ENCODE measurements at places on chromosomes 4 and X. TPM values are rescaled to one million over a fixed set of nuclear protein-coding genes. Genes with fewer than 3 reads are reported as not detected.

- DNase-seq = no peak
These were observed 27.2 kb downstream of the TACC3 start for GRCh38 chr4:1748465-1748995.

DNA sequence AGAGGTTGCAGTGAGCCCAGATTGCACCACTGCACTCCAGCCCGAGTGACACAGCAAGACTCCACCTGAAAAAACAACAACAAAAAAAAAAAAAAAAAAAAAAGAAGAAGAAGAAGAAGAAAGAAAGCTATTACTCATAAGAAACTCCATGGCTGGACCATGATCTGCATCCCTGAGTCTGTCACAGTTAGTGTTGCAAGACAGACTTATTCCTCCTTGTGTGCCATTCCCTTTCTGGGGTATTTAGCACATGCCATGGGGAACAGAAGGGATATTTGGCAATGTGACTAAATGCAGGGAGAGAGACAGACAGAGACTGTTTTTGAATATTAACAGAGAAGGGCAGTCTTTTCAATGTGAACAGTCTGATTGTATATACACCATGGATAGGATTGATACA lies 16.7 kb upstream of the PDS5A start:
- no peak for DNase-seq

- DNase-seq = no peak
These were observed 543.1 kb downstream of the GBA3 start for GRCh38 chr4:23235628-23236390.

- DNase-seq = no peak
These were observed 46.0 kb upstream of the MAGED1 start for GRCh38 chrX:51847463-51847862.

DNA sequence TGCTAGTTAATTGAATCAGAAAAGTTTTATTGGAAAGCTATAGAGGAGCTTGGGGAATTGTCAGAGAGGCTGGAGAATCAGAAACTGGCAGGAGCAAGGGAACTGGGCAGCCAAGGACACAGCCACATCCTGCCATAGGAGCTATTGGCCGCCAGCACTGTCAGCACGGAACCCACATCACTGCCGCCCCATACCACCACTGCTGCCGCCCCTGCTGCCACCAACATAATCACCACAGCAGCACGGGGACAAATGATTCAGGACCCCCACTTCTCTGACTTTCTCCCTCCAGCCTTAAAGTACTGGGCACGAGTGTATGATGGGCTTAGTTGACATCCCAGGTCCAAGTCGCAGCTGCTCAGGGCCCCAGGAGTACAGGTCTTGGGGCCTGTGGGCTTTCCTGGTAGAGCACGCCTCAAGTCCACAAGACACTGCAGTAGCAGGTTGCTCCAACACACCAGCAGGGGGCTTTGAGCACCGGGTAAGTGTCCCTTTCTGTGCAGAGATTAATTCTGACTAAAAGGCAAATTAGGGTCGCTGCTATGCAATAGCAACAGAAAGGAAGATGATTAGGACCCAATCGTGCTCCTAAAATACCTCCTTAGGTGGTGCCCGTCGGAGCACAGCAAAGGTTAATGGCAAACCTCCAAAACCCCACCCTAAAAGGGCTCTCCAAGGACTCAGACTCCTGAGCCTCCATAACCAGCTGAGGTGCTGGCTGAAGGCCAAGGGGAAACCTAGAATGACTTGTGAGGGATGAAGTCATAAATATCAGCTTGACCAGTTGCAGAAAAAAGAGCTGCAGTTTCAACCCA lies 6.9 kb downstream of the PJA1 start:
- peak; percentile 56 for DNase-seq

PDZD4 gene
- total RNA-seq = 0.10 TPM

- DNase-seq = no peak
These were observed 38.6 kb upstream of the STX18 start for GRCh38 chr4:4580494-4580893.

RGN gene
- total RNA-seq = 0.35 TPM

DNA sequence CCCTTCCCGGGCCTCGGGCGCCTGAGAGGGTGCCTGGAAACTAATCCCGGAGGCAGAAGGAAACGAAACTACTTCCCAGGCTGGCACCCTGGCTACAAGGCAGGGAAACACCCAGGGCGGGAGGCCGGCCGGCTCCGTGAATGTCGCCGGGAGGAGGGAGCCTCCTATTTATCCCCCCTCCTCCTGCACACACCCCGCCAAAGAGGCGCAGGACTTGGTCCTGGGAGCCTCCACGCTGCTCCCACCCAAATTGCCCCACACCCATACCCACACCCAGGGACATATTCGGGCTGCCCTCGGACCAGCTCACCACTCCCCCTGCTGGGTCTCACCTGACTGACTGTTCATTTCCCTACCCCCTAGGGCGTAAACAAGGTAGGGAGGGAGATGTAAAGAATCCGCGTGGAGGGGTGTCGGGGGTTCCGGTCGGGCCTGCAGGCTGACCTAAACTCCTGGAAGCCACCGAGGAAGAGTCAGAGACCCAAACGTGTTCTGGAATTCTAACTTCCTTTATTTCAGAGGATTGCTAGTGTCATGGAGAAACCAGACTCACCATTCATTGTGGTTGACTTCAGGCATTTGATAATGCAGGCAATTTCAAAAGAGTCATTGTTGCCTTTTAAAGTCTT lies at the start of gene BTC:
Gene BTC, minus strand, starts transcription at position 142 of the 629 bp plus-strand sequence. CDS start 198 bp downstream, outside the sequence.
- no peak for DNase-seq

- no peak for DNase-seq
These were observed 112.2 kb downstream of the IL13RA2 start for GRCh38 chrX:114905251-114905650.

DNA sequence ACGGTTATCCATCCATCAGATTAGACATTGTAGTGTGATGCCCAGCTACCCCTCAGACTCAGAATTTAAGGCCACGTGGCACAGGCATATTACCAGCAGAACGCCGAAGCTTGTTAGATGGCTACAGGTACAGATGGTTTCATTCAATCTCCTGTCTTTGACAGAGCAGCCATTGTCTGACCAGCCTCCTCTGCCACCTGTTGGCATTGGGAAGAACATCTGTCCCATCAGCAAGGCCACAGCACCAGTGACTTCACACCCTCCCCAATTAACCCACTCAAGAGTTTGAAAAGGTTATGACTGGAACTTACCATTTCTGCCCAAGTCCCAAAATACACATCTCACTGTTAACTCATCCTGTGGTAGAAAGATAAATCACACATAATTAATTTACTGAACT lies 22.0 kb upstream of the PHKA2 start:
- no peak for DNase-seq

- DNase-seq = no peak
These were observed 84.3 kb downstream of the PJA1 start for GRCh38 chrX:69080855-69081465.

DNA sequence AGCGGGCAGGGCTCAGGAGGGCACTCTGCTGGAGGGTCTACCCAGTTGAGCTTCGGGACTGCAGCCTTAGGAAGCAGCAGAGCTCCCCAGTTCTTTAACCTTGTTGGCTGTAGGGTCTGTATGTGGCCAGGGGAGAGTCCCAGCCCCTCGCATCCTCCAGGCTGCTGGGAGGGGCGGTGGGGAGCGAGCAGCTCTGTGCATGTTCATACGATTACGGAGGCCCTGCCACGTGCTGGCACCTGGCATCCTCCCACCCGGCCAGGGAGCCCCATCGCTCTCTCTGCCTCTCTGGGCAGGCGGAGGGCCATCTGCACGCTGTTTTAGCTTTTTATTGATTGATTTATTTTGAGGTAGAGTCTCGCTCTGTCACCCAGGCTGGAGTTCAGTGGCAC lies 21.2 kb downstream of the NSG1 start:
- DNase-seq = no peak

GRCh38 chrX:14591976-14592375 lies 62.6 kb downstream of the GLRA2 start:
- DNase-seq = no peak

DNA sequence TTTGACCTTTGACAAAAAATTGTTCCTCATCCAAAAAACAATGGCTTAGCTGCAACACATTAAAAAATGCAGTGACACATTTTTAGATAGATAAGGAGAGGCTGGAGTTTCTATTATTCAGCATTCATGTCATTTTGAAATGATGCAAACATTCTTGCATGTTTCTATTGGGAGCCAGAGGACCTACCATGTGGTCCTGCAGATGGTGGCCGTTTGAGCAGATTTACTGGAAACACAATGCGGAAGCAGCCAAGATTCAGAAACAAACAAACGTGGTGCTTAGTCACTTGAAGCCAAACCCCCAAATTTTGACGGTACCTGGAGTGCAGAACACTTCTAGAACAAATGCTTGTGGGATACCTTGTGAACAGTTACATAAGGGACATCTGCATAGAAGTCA lies 456.7 kb downstream of the PCDH18 start:
- no peak for DNase-seq

PYURF gene
- 76.5 TPM for total RNA-seq

DNA sequence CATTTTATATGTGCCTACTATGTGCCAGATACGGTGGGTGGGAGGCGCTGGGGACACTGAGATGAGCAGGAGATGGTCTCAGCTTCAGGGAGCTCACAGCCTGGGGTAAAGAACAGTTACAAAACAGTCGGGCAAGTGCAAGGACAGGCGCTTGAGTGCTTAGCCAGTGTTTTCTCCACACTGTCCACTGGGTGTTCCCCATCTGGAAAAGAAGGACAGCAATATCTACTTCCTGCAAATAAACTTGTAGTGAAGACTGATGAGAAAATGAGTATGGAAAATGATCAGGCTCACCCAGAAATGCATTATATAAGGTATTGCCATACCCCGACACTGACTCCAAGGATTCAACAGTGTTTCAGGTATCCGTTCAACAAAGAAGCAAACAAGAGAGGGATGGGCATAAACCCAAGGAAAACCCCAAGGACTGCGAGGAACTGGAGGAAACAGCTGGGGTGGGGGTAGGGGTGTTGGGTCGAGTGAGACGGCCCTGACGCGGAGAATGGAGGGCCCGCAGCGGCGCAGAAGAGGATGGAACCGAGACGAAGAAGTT lies 835 bp downstream of the TMEM185A start:
- DNase-seq = peak; percentile 9
